ENCODE measurements at places on chromosomes 7 and 10.

DNA sequence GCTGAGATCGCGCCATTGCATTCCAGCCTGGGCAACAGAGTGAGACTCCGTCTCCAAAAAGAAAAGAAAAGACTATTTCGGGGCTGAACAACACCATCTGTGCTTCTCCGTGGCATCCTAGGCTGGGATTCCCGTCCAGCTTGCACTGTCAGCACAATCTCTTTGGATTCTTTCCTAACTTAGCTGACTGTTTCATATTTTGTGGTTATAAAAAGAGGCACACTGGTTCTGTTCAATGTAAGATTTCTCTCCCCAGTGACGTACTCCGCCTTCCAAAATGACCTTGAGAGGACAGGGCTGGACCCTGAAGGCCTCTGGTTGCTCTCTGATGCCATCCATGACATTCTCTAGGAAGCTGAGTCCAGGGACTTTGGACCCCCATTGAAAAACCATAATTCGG lies 8.8 kb downstream of the ZNHIT1 start:
- no peak for DNase-seq

GRCh38 chr7:101828301-101829020 lies 11.0 kb downstream of the CUX1 start:
- no peak for DNase-seq

GRCh38 chr7:940599-941408 lies 13.7 kb downstream of the ADAP1 start:
- DNase-seq: no peak

GRCh38 chr7:149330914-149331567 lies 69.0 kb downstream of the ZNF783 start:
- DNase-seq: no peak

DNA sequence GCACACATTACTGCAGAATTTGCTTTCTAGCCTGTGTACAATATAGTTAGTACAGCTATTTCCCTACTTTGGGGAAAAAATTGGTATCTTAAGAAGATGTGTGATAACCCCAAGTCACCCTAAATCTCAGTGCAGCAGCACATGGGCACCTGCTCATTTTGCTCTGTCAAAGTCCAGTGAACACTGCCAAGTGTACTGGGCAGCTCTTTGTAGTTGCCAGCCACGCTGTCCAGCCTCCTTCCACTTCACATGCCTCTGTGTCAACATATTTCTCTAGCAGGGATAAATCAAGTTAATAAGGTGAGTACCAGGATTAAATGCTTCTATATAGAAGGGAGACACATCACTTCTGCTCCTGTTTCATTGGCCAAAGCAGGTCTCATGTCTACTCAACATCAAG lies 87.1 kb upstream of the CDC14C start:
- no peak for DNase-seq

GRCh38 chr7:42274053-42274452 lies 37.0 kb upstream of the GLI3 start:
- no peak for DNase-seq

GRCh38 chr10:103799341-103799740 lies 56.0 kb downstream of the SH3PXD2A start:
- DNase-seq: no peak

GRCh38 chr10:92690211-92690914 lies 608 bp downstream of the HHEX start:
- DNase-seq: peak; percentile 74

DNA sequence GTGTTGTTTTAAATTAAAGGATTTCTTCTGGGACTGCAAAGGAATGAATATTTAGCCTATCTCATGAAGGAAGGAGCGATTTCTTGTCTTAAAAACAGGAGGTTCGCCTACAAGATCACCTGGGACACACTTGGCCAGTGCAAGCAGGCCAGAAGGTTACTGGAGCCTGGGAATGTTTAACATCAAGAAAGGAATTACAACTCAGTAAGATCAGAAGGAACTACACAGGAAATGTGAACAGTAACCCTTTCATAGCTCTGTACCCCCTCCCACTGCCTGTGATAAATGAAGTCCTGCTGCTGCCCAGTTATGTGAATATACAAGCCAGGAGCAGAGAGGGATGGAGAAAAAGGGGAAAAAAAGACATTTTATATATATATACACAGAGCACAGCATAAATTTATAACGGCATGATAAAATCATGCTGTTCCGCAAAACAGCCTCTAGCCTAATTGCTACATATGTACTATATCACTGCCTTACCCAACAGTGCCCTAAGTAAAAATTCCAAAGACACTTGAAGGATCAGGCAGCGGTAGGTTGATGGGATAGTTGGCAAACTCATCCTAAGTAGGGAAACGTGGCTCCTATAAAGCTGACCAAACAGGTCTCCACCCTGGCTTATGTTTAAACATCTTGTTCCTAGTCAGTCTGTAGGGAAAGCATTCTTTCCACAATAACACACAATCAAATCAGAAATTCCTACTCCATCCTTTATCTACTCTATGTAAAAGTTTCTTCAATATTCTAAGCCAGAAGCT lies 63.8 kb downstream of the ZNF438 start:
- DNase-seq: no peak

- DNase-seq: no peak
These were observed 121.1 kb downstream of the AOAH start for GRCh38 chr7:36602934-36603887.

GRCh38 chr7:138370956-138371355 lies 89.1 kb upstream of the TRIM24 start:
- no peak for DNase-seq

DNA sequence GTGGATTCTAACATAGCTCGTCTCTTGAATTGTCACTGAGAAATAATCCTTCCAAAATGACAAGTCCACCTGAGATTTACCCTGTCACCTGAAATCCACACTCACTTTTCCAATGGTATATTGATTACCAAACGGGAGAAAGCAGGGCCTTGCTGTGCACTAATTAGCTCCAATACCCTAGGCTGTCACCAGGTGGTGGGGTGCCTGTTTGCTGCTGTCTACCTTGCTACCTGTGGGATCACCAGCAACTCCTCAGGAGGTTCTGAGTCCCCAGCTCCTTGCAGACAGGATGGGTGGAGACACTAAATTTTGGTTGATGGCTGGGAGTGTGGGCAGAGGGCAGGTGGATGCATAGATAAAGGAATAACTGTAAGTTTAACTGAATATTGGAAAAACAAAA lies 237.2 kb upstream of the ZNF32 start:
- no peak for DNase-seq

DNA sequence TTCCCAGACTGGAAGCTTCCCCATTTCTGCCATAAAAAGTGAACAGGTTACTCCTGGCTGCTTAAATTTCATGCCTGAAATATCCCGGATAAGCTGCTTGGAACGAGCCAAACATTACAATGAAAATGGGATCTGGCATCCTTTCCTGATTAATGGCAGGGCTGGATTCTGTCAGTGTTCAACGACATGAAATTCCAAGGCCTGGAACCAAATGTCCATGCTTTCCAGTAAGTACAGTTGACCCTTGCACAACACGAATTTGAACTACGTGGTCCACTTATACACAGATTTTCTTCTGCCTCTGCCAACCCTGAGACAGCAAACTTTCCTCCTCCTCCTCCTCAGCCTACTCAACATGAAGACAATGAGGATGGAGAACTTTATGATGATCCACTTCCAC lies 65.4 kb downstream of the SGMS1 start:
- no peak for DNase-seq

GRCh38 chr10:99921948-99922347 lies 87.8 kb downstream of the DNMBP start:
- no peak for DNase-seq

GRCh38 chr7:17302575-17303142 lies 4.2 kb downstream of the AHR start:
- DNase-seq: no peak

DNA sequence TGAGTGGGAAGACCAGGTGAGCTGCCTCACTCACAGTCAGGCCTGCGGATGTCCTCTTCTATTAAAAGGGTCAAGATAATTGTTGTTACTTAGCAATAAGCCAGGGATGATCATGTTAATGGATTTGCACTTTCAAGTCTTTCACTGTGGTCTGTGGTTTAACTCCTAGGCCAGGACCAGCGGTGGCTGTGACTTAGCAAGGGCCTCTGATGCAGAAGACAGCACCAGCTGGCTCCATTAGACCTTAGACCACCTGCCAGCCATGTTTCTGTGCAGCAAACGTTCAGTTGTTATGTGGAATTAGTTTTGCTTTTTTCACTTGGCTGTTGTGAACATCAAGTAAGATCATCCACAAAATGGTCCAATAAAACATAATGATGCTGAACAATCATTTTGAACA lies 537.3 kb downstream of the TNS3 start:
- DNase-seq: no peak

DNA sequence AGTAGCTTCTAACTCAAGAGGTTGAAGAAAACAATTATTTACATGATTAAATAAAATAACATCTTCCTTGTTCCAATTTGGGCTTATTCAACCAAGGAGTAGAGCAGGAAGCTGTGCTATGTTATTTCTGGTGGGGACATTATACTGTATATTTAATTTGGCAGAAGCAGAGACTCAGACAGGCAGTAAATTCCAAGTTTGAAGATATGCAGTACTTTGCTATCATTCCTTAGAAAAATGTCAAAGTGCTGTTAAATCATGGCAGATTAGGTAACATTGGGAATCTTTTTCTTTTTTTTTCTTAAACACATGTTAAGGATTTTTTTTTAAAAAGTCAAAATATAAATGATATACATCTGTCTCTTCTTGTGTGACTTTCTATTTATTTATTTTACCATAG lies 190.1 kb downstream of the SUGCT start:
- no peak for DNase-seq

GRCh38 chr7:13982940-13983677 lies 6.4 kb downstream of the ETV1 start:
- no peak for DNase-seq
